ENCODE measurements at places on chromosomes 1 and 21.

DNA sequence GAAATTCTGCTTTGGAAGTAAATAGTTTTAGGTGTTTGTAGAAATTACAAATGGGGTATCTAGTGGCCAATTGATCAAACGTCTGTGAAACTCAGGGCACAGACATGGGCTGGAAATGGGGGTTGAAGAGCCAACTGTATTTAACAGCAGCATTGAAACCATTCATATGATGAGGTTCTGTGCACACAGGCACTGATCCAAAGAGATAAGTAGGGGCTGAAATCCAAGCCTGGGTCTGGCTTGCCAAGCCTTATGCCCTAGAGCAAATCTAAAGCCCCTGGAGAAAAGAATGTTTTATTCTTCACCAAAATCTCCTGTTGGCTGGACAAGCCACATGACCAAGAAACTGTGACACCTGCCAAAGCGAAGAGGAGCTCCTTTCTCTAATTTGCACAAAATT is 67.6 kb upstream of the ST6GALNAC5 start:
- no peak for DNase-seq

DNA sequence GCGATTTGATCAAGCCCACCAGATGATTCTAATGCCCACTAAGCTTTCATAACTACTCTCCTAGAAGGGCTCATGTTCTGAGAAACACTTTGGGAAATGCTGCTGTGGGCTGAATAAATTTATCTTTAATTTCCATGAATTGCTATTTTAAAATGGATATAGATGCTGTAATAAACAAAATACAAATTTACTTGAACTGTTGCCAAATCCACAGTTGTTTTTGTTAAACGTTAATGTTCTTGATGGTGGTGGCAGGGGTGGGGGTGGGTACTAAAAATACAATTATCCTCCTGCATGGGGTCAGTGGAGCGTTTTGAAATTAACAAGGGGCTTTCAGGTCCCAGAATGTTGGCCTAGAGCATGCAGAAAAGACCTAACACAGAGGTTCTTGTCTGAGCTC is 244.7 kb upstream of the POU3F1 start:
- no peak for DNase-seq

DNA sequence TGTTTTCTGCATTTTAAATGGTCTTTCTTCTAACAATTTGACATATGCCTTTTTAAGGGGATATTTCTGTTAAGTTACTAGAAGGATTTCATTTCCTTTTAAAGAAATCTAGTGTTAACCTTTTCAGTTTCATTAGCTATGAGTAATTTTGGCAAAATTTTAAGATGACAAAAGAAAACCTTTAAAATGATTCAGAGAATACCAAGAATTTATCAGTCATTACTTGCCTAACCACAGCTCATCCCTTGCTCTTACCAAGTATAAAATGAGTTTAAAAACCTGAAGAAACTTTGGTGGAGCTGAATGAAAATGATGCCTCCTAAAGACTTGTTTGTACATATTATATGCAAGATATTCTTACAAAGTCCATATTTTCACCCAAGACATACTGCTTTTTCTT is 101.7 kb downstream of the NEK7 start:
- DNase-seq = no peak

GRCh38 chr1:94083681-94084080 is 37.3 kb downstream of the ABCA4 start:
- DNase-seq = no peak

- DNase-seq = no peak
Observed at GRCh38 chr1:10806966-10807365, 10.5 kb upstream of the CASZ1 start.

DNA sequence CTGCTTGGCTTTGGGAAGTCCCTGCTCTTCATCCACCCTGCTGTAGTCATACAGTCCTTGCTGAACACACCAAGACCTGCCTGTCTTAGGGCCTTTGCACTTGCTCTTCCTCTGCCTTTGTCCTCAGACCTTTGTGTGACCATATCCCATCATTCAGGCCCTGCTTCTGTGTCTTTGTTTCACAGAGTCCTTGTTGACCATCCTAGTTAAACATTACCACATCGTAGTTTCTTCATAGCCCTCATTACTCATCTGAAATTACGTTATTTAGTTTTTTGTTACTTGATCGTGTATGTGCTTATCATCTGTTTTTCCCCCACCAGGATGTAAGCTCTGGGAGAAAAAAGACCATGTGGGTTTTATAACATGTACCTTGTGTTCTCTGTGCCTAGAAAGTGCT is 18.3 kb upstream of the SPRR5 start:
- DNase-seq = no peak

DNA sequence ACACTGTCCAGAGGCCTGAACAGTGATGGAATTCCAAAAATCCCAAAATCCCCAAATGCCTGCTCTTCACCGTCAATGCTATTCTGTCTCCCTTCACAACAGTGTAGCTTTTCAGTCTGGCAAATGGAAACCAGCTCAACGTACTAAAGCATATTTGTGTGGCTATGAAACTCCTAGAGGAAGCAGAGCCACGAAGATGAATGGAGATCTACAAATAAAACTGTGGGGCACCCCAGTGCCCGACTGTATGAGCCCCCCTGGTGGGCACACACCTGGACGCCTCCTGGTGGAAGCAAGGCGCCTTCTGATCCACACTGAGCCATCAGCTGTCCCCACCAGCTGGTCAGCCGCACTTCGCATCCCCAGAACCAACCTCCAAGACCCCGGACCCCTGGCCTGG is 129.1 kb upstream of the SOD1 start:
- no peak for DNase-seq

GRCh38 chr1:87600055-87600850 is 271.6 kb downstream of the LMO4 start:
- DNase-seq = no peak

- DNase-seq = no peak
Observed at GRCh38 chr1:201164645-201165044, 10.4 kb upstream of the TMEM9 start.

DNA sequence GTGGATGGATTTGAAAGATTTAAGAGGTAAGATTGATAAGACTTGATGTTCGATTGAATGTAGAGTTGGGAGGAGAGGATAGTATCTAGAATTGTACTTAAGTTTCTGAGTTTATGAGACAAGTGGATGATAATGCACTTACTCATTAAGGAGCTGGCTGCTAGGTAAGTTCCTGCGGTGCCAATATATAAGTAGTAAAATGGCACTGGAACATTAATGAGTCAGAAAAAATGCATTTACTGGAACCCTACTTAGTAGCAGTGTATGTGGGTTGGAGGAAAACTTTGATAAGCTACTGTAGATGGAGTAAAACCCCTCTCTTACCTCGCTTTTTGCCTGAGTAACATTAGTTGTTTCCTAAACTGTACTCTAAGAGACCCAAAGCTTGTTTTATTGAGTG is 68.2 kb downstream of the ZFYVE9 start:
- DNase-seq = no peak

GRCh38 chr1:204996981-204997380 is 46.0 kb upstream of the CNTN2 start:
- DNase-seq = no peak

DNA sequence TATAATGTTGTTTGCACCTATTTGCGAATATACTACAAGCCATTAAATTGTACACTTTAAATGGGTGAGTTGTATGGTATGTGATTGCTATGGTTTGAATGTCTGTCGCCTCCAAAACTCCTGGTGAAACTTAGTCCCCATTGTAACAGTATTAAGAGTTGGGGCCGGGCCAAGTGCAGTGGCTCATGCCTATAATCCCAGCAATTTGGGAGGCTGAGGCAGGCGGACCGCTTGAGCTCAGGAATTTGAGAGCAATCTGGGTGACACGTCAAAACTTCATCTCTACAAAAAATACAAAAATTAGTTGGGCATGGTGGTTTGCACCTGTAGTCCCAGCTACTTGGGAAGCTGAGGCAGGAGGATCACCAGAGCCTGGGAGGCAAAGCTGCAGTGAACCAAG is 12.0 kb upstream of the SIM2 start:
- no peak for DNase-seq
